ENCODE measurements at places on chromosomes 3 and 15.

GRCh38 chr3:53821631-53822121 lies 24.5 kb downstream of the CHDH start:
- no peak for DNase-seq

- no peak for DNase-seq
Observed at GRCh38 chr15:94293411-94294402, 62.3 kb downstream of the MCTP2 start.

- DNase-seq, result no peak
Observed at GRCh38 chr3:85481411-85482212, 522.8 kb downstream of the CADM2 start.

GRCh38 chr3:76991165-76991564 lies 48.7 kb upstream of the ROBO2 start:
- DNase-seq, result no peak

- no peak for DNase-seq
Observed at GRCh38 chr15:59703979-59704796, 15.1 kb upstream of the BNIP2 start.

DNA sequence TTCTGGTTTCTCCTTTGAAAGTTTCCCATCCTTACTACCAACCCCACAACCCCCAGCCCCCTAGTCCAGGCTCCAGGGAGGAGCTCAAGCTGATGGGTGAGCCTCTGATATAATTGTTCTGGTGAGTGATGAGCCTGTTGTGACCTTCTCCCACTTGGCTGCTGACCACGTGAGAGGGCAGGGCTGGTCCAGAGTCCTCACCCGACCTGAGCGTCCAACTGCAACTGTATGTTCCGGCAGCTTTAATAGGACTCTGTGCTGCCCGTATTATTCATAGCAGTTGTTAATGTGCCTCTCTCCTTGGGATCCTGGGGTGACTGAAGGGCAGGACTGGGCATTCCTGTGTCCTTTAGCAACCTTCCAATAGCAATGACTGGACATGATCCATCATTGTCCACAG lies 56.2 kb downstream of the B3GNT5 start:
- no peak for DNase-seq

GRCh38 chr15:72785432-72785831 lies 1.9 kb upstream of the ADPGK start:
- DNase-seq, result peak; percentile 52

GRCh38 chr15:67551207-67551743 lies 8.8 kb downstream of the MAP2K5 start:
- DNase-seq, result no peak

- no peak for DNase-seq
Observed at GRCh38 chr3:167559924-167560323, 86.1 kb upstream of the SERPINI2 start.

GRCh38 chr15:63088533-63089245 lies 33.0 kb upstream of the LACTB start:
- no peak for DNase-seq

GRCh38 chr3:128077202-128077624 lies 25.0 kb downstream of the SEC61A1 start:
- DNase-seq, result no peak

DNA sequence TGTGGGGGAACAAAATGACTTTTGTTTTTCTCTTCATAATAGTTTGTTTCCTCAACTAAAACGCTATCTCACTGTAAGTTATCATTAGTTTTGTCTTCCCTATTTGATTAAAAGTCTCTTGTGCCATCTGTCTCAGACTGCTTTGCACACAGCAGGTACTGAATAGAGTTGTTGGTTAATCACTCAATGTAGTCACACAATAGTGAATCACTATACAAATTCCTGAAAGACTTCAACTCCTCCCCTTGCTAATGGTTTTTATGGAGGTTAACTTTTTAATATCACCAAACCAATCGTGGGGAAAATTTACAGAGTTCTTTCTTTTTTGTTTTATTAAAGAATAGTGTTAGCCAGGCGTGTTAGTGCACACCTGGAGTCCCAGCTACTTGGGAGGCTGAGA lies 2.6 kb upstream of the NGLY1 start:
- no peak for DNase-seq

DNA sequence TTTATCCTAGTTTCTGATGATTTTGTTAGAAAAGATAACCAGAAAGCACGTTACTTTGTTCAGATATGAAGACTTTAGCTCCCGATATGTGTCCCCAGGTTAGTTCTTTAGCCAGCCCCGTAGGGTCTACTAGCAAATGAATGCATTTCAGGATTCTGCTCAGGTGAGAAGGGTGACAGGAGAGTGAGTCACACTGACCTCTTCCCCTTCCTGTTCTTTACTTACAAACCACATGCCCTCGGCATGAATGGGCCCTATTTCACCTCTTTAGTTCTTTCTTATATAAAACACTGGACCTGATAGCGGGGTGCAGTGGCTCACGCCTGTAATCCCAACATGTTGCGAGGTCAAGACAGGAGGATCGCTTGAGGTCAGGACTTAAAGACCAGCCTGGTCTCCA lies 98.4 kb downstream of the SLC49A4 start:
- no peak for DNase-seq

GRCh38 chr3:177524742-177525141 lies 327.5 kb upstream of the TBL1XR1 start:
- no peak for DNase-seq

GRCh38 chr15:40364251-40364650 lies 6.2 kb downstream of the DISP2 start:
- DNase-seq, result no peak

DNA sequence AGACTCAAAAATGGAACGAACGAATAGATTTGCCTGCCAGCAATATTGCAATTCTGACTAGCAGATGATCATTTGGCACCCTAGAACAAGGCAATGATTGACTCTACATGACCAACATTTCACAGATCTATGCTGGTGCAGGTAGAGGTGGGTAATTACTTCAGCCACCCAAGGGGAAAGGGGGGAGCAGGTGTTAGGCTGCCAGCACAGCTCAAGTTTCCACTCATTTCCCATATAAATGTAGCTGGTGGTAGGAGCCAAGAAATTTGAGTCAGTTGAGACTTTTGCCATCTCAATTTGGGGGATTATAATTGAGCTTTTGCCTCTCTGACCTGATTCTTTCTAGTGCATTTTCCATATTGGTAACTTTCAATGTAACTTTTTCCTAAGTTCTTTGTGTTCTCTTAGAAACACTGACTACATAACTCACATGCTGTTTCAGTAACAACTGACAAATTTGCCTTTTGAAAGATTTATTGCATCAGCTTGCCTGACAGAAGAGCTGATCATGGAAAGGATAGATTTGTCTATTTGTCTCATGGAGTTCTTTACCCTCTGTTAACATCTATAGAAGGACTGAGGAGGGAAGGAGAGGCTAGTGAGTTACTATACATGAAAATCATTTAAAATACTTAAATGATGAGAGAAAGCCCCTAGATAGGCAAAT lies 902.5 kb downstream of the ZPLD1 start:
- no peak for DNase-seq

- no peak for DNase-seq
Observed at GRCh38 chr3:28449398-28449797, 100.8 kb upstream of the AZI2 start.

DNA sequence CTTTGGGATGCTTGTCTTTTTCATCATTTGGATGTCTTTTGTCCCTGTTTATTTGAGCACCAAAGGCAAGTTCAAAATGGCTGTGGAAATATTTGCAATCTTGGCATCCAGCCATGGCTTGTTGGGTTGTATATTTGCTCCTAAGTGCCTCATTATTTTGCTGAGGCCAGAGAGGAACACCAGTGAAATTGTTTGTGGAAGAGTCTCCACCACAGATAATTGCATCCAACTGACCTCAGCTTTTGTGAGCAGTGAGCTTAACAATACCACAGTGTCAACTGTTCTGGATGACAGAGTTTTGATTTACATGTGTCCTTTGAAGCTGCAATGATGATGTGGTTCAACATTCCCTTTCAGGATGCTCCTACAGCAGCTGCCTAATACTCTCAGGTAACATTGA lies 83.0 kb upstream of the KCNAB1 start:
- DNase-seq, result no peak

GRCh38 chr3:183984749-183985729 lies 32.6 kb downstream of the ABCC5 start:
- DNase-seq, result no peak

GRCh38 chr3:55305696-55306485 lies 181.2 kb downstream of the WNT5A start:
- no peak for DNase-seq

DNA sequence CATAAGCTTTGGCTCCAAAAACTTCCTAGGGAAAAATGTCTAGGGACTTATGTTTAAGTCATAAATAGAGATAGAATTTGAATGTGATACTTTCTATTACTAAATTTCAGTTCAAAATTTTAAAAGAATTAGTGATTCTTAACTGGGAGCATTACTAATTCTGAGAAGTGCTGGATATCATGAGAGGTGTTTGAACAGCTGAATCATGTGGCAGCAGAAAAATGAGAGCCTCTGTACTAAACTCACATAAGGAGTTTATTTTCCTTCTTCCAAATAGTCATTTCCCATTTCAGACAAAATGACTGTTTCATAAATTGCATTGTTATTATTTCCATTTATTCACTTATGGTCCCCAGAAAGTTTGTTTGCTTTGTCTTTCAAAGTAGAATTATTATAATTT lies 62.7 kb downstream of the SLMAP start:
- no peak for DNase-seq

- DNase-seq, result no peak
Observed at GRCh38 chr15:77695961-77696582, 63.4 kb upstream of the LINGO1 start.
